Stimulated activated CD4-positive, alpha-beta T cell treated with anti-CD3 and anti-CD28 coated beads, Interleukin-1b, Interleukin-23, amount 100 ng/mL, for 1 hour (primary cell): ENCODE measurements at places on chromosomes 2 and 18.

GRCh38 chr2:32937602-32938448 is 8.9 kb upstream of the LTBP1 start:
- no peak for DNase-seq

GRCh38 chr2:39436592-39437521 is at the start of gene MAP4K3:
MAP4K3 (minus strand) TSS chr2:39437285; CDS start chr2:39436987, 298 bp downstream.
- DNase-seq, result peak; percentile 26

GRCh38 chr2:69242651-69243051 is 144.4 kb downstream of the GFPT1 start:
- DNase-seq, result no peak

- DNase-seq, result no peak
Measured at GRCh38 chr2:71336384-71336783, 4.8 kb downstream of the ZNF638 start.

GRCh38 chr2:127542231-127542630 is 6.7 kb downstream of the MYO7B start:
- DNase-seq, result no peak

- no peak for DNase-seq
Measured at GRCh38 chr2:180202467-180202951, 195.4 kb upstream of the CWC22 start.

DNA sequence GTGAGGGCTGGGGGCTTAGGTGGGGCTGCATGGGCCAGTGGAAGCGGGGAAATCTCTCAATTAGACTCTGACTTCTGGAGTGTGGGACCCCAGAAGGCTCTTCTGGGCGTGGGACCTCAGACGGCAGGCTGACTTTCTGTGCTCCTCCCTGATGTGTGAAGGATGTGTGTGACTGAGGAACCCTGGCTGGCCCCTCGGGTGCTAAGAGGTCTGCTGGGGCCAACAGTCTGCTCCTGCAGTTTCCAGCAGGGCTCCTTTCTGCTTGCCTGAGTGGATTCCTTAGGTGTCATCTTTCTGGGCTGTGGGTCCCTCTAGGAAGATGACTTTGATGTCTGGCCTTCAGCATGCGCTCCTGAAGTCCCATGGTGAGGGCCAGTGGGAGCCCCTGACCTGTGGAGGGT is 167.5 kb downstream of the DYSF start:
- no peak for DNase-seq

- no peak for DNase-seq
Measured at GRCh38 chr2:31863867-31864266, 146.9 kb downstream of the MEMO1 start.

DNA sequence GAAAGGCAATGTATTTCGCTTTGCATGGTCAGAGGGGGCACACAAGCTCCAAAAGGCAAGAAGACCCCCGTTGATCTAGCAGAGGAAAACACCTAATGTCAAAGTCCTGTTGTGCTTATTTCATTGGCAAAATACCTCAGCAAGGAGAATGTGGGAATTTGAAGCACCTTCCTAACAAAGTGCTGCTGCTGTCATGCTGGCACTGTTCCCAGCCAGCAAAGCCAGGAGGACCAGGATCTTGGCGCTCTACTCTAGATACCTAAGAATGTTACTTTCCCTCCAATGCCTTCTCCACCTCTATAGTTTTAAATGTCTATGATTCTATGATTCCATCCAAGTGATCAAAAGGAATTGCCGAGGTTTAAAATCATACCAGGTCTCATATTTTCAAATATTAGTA is 867.9 kb upstream of the POU3F3 start:
- no peak for DNase-seq

GRCh38 chr18:3499501-3499900 is 49.5 kb downstream of the TGIF1 start:
- no peak for DNase-seq

DNA sequence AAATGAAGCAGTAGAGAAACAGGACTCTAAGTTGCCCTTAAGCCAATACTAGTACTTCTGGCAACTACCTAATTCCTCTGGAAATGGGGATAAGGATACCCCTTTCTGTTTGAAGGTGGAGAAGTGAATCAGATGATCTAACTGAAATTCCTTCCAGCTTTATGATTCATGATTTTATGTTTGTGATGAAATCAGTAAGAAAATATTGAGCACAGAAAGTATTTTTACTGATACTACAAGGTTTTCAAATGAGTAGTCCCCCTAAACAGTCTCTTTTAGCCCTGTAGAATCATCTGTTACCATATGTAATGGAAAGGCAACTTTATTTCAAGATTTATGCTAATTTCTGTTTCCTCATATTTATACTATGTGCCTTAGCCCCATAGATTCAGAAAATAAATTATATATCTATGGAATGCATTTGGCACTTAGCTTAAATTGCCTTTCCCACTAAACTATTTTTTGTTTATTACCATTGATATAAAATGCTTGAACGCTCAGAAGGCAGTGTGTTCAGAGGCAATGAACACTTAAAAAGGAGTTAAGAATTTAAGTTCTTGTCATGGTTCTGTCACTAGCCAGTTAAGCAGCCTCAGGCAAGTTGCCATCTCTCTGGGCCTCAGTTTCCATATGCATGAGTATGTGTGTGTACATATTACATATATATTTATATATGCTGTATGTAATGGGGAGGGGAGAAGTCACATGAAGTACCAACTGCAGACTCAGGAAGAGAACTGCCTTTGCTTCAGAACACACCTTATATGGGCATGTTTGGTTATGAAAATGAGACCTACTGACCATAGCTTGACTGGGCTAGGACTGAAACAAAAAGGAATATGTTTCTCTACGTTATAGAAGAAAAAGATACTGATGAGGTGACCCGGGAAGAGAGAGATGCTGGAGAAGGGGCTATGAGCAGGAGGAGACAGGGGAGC is 97.7 kb downstream of the CDC42EP3 start:
- no peak for DNase-seq

DNA sequence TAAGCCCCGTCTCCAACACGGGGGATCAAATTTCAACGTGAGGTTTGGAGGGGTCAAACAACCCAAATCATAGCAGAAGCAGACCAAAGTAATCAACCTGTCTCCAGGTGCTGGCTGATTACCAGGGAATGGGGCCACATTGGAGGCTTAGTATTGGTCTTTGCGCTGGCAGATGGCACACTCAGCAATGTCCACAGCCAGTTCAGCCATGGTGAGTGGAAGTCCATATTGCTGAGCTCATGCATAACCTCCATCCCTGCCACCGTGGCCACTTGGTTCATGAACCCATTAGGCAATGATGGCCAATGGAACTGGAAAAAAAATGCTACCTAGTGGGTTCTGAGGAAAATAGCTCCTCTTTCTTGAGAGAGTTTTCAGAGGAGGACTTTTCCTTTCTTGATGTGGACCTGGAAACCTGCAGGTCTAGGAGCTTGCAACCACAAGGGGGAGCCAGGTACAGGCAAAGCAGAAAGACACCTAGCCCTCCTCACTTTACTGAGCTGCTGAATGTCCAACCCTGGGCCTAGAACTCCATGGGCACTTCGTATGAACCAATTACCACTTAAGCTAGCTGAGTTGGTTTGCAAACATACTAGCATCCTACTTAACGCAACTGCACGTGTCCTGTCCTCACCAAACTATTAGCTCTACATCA is 128.0 kb upstream of the GYPC start:
- DNase-seq, result peak; percentile 29

DNA sequence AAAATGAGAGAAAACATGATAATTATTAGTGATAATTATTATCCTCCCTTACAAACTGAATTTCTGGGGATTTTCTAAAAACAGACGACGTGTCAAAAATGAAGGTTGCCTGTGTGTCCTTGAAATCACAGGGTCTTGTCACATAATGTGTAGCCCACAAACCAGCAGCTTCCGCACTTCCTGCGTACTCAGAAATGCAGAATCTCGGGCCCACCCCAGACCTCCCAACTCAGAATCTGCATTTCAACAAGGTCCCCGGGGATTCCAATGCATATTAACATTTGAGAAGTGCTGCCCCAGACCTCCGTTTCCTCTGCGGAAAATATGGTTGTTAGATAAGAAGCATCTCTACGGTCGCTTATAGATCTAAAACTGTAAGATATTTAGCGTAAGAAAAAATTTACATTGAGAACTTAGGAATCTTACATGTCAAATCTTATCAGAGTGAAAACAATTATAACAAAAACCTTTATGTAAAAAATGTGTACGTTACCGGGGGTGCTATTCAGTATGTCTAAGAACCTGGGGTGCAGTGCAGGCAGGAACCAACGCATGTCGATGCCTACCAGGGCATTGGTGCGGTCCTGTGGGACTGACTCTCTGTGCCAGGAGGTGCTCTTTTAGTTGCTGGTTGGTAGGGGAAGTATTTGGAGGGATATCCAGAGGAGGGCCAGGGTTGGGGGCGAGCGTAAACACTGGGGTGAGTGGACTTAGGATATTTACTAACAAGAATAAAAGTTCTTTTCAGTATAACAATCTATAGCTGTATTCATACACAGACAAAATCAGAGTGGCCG is 15.2 kb downstream of the CDKL4 start:
- DNase-seq, result no peak

DNA sequence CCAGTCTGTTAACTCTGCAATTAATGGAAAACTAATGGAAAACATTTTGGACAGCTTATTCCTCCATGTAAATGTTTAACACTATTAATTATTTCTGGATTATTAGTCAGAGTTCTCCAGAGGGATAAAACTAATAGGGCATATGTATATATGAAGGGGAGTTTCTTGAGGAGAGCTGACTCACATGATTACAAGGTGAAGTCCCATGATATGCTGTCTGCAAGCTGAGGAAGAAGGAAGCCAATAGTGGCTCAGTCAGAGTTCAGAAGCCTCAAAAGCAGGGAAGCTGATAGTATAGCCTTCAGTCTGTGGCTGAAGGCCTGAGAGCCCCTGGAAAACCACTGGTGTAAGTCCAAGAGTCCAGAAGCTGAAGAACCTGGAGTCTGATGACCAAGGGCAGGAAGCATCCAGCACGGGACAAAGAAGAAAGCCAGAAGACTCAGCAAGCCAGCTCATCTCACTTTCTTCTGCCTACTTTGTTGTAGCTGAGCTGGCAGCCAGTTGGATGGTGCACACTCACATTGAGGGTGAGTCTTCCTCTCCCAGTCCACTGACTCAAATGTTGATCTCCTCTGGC is 136.0 kb downstream of the PTH2R start:
- DNase-seq, result no peak

GRCh38 chr18:3184275-3184963 is 35.3 kb downstream of the MYOM1 start:
- no peak for DNase-seq

GRCh38 chr2:192186806-192187205 is 7.9 kb downstream of the TMEFF2 start:
- DNase-seq, result no peak

DNA sequence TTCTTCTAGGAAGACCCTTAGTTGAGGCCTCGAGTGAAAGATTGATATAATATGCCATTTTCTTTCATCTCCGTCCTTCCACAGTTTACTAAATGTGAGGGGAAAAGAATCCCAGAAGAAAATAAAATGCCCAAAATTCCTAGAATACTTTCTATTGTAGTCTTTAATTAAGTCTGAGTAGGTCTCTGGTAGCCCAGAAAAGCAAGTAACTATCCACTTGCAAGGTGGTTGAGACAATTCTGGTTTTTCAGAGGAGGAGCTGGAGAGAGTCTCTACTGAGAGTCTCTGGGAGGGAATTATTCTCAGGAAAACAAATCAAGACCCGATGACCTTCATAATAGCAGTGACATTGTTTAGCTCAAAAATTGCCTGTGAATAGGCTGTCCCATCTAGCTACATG is 63.9 kb upstream of the TTC39C start:
- no peak for DNase-seq
